ENCODE measurements at places on chromosomes 2 and 18.
A peak's percentile ranks its signal among the peaks of the same experiment; 100 is the strongest.

GRCh38 chr2:205451901-205452512 lies 230.3 kb upstream of the NRP2 start:
- no peak for DNase-seq

- DNase-seq, result peak; percentile 63
These were observed 25.5 kb upstream of the PXDN start for GRCh38 chr2:1769703-1770422.

GRCh38 chr2:200258881-200259576 lies 47.5 kb upstream of the SPATS2L start:
- no peak for DNase-seq

- DNase-seq, result no peak
These were observed 55.1 kb downstream of the LYPD6B start for GRCh38 chr2:149093579-149093978.

GRCh38 chr18:6943143-6943542 lies 174.5 kb downstream of the LAMA1 start:
- DNase-seq, result no peak

GRCh38 chr2:25311865-25312575 lies 29.7 kb downstream of the DNMT3A start:
- DNase-seq, result no peak

DNA sequence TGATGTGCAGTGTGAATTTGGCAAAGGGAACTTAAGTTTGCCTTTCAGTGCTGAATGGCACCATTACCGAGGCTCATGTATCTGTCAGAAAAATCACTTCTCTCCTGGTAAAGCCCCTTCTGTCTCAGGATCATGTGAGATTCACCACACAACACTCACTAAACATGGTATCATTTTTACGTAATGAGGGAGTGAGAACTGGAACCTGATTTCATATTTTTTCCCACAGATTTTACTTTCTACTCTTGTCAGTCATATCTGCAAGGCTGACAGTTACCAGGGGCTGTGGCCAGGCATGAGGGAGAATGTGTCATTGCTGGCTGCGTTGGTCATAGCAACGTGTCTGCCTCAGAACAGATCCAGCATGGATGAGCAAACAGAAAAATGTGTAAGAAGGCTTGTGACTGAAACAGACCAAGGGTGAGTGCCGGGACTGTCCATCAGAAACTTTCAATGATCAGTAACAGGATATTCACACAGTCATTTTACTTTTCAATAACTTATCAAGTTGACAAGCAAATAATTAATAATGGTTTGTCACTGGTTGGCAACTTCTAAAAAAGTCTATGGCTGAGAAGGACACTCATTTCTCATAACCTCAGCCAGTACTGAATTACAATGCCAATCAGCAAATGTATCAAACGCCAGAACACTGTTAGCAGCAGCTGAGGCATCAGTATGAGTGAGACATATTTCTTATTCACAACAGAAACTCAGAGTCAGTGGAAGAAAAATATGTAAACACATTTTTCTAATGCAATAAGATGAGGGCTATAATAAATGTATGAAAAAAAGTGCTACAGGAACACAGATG lies 100.5 kb downstream of the CDC42EP3 start:
- no peak for DNase-seq

All from left forelimb (tissue), 1 donor.